CD4-positive, alpha-beta memory T cell (primary cell): ENCODE measurements at places on chromosomes 1 and 21.

DNA sequence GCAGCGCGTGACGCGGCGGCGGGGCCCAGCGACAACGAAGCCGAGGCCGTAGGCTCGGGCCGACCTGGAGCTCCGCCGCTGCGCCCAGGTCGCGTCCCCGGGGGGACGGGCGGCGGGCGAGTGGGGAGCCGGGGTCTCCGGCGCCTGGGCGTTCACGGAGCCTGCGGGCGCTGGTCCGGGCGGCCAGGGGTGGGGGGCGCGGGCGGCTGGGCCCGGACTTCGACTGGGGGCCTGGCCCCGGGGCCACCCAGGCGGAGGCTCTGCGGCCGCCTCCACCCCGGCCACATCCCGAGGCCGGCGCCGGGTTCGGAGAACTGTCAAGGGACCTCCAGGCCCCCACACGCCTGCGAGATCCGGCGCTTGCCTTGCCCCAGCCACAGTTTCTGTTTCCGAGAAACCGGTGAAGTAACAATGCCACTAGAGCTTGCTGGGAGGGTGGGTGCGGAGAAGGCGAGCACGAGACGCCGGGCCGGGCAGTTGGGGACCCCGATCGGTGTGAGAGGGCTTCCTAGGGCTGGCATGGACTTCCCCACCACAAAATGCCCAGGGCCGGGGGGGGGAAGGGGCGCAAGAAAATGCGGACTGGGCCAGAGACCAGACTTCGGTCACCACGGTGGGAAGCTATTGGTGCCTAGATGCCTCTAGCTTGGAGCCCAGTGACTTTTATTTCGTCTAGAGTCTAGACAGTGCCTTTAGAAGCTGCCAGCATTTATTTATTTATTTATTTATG is 501 bp downstream of the FBXO6 start:
- DNase-seq, result no peak

DNA sequence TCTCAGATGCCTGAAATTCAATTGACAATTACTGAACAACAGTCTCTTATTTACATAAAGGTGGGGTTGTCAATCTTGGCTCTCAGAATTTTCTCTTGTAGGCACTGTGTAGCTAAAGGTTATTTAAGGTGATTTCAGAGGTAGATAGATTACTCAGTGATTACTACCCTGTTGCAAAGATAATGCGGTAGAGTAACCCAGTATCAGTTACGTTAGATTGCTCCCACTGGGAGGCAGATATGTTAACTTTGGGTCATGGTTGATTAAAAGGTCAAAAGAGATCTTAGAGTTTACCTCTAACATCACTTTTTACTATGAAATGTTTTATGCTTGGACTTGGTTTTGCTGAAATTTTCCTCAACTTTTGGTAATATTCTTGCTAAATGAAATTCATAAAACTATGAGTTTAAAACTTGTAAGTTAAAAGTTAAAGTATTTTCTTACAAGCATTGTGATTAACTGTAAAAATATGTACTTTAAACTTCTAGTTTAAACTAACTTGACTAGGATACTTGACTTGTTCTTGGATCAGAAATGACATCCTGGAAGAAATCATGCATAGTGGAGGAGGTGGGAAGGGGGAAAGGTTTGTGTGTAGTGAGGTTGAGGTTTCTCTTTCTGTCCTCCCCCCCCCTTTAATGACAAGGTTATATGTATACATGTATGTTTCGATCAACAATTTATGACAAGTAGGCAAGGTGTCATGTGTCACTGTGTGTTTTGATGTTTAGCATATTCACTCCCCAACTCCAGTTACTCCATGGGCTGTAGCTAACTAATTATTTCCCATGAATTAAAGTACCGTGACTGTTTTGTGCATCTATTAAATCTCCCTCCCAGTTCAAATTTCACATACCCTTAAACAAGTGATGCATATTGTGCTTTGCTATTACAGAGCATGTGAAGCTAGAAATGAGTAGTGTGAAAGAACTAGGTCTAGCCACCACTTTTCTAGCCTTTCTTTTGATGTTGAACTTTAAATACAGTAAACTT is 2.9 kb downstream of the LAMC1 start:
- no peak for DNase-seq

- DNase-seq, result no peak
Observed at GRCh38 chr1:200740571-200741208, 2.0 kb downstream of the CAMSAP2 start.

DNA sequence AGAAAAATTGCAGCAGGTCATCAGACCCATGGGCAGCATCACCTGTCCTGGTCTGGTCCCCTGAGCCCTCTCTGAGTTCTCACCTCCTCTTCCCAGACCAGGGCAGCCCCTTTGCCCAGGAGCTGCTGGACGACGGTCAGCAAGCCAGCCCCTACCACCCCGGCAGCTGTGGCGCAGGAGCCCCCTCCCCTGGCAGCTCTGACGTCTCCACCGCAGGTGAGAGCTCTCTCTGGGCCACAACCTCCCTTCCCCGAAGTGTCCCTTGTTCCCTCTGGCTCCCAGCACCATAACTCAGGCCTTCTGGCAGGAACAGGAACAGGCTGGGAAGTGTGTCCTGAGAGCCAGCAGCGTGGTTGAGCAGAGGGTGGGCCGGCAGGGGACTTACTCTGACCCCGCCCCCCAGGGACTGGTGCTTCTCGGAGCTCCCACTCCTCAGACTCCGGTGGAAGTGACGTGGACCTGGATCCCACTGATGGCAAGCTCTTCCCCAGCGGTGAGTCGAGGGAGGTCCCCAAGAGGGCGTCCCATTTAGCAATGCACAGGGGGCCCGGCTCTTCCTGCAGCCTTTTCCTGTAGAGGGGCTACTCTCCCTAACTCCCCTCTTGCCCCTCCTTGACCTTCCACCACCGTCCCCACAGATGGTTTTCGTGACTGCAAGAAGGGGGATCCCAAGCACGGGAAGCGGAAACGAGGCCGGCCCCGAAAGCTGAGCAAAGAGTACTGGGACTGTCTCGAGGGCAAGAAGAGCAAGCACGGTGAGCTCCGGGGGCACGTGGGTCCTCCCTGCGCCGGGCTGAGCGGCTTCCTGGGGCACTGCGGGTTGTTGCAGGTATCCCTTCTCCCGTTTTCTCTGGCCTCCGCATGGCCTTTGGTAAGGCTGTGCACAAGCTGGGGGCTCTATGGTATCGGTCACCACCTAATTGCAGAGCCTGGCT is 2.4 kb downstream of the ELF3 start:
- no peak for DNase-seq

- DNase-seq, result no peak
Observed at GRCh38 chr1:119794230-119794875, 16.9 kb downstream of the REG4 start.

- DNase-seq, result no peak
Observed at GRCh38 chr1:53643041-53643880, 95.7 kb downstream of the GLIS1 start.

DNA sequence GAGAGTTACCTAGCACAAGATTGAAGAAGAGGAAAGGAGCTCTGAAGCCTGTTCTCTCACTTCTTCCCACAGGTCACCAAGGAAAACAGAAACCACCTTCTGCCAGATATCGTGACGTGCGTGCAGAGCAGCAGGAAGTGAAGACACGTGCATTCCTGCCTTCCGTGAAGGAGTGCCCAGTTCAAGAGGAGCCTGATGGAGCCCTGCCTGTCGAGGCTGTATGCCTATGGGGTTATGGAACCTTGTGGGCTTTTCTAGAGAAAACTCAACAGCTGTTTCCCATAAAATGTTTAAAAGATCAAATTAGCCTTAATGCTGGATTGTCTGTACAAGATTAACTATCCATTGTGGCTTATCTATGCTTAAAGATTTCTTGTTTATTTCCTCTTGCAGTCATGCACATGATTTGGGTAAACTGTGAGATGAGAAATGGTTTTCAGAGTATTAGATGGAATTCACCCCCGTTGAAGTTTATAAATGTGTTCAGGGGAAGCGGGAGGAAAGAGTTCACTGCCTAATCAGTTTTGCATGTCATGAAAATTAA is 27.8 kb downstream of the NTPCR start:
- DNase-seq, result peak; percentile 39

GRCh38 chr1:12052008-12052573 is 11.0 kb upstream of the TNFRSF8 start:
- DNase-seq, result no peak

DNA sequence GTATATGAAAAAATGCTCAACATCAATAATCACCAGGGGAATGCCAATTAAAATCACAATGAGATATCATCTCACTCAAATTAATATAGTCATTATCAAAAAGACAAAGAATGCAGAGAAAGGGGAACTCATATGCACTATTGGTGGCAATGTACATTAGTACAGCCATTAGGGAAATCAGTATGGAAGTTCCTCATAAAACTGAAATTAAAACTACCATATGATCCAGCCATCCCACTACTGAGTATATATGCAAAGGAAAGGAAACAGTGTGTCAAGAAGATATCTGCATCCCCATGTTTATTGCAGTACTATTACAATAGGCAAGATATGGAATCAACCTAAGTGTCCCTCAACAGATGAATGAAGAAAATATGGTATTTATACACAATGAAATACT is 32.1 kb upstream of the TEKT2 start:
- no peak for DNase-seq

DNA sequence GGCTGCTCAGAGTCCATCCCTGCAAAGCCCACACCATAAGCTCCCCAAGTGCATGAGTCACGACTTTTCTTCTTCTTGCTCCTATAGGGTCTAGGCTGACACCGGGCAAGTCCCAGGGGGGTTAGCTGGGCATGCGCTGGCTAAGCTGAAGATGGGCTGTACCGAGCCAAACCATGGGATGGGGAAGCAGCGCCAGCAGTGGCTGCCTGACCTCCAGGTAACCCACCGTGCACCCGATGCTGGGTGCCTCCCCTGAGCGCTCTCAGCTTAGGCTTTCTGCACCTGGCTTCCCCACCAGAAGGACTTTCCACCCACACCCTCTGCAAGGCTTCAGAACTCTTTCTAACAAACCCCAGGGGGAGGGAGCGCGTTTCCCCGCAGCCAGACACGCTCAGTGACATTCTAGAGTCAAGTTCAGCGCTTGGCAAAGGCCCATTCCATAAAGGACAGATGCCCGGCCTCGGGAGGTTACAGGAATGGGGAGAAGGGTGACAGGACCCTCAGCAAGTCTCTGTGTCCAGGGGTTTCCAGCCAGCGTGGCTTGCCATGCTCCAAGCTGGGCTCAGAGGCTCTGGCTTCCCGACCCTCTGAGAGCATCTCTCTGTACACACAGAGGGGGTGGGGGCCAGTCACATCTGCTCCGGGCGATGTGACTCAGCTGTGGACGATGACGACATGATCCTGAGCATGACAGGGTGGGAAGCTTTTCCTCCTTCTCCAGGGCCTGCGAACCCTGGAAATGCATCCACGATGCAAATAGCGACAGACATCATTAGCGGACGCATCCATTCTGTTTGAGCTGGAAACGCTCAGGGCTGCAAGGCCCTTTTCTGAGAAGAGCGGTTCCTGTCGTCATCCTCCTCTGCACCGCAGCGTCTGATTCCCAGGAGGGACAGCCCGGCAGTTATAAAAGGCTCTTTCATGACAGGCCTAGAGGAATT is 107.8 kb downstream of the SIK1 start:
- DNase-seq, result no peak

- DNase-seq, result no peak
Observed at GRCh38 chr1:171645553-171646248, 6.8 kb downstream of the MYOC start.

DNA sequence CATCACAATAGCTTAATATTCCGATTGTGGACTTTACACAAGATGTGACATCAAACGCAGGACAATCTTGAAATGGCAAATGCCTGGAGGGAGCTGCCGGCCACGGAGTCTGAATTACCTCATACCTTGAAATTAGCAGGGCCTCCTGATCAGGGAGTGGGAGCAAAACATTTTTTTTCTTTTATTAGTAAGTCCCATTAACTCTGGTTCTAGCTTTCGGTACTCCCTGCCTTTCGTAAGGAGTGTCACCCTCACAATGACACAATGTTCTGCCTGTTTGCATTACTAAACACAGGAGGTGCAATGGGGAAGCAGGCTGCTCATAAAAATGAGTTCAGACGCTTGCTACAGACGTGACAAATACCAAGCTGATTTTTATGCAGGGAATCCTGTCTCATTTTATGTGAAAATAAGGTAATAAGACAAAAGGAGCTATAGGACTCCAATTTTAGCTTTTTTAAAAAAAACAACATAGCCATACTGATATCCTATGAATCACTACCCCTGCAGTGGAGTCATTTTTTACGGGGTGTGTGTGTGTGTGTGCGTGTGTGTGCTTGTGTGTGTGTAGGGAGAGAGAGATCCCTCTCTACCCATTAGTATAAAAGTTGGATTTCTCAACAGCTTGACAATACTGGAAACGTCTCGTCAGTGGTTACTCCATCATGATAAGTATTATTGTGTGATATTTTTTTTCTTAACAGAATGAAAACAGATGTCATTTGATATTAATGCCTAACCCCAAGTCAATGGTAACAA is 205.1 kb upstream of the RUNX1 start:
- no peak for DNase-seq

- no peak for DNase-seq
Observed at GRCh38 chr1:241939798-241940197, 17.8 kb upstream of the BECN2 start.

GRCh38 chr21:31803039-31804007 is 69.5 kb upstream of the HUNK start:
- no peak for DNase-seq

DNA sequence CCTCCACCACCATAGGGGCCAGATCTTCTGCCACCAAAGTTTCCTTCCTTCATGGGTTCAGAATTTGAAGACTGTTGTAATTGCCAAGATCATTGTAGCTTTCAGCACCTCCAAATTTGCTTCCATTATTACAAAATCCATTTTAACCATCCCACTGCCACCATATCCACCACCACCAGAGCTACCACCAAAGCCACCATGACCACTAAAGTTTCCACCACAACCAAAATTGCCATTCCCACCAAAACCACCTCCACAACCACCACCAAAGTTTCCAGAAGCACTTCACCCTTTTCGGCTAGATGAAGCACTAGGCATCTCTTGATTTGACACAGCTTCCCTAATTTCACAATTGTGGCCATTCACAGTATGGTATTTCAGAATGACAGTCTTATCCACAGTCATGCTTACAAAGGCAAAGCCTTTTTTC is 45.2 kb downstream of the SLC30A7 start:
- DNase-seq, result no peak

DNA sequence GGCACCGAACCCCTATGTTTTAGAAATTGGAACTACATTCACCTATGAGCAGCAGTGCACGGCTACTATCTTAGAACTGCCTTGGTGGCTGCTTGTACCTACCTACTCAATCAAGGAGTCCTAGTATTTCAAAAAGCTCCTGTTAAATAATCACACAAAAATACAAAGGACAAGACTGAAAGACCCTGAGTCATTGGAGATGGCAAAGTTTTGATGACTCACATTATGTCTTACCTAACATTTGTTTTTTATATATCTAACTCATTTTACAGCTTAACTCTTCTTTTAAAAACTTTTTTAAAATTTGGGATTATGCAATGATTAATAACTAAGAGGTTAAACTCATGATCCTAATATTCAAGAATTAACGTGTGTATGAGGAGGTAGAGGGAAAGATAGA is 1206.0 kb upstream of the TMPRSS15 start:
- DNase-seq, result no peak

GRCh38 chr1:50559421-50559820 is 136.2 kb upstream of the DMRTA2 start:
- no peak for DNase-seq

DNA sequence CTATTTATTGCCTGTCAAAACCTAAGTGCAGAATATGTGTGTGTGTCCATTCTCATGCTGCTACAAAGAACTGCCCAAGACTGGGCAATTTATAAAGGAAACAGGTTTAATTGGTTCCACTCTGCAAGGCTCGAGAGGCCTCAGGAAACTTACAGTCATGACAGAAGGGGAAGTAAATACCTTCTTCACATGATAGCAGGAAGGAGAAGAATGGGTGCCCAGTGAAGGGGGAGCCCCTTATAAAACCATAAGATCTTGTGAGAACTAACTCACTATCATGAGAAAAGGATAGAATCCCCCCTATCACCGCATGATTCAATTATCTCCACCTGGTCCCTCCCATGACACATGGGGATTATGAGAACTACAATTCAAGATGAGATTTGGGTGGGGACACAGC is 300.7 kb upstream of the SNX7 start:
- no peak for DNase-seq
